ENCODE measurements at places on chromosomes 13 and 19.

DNA sequence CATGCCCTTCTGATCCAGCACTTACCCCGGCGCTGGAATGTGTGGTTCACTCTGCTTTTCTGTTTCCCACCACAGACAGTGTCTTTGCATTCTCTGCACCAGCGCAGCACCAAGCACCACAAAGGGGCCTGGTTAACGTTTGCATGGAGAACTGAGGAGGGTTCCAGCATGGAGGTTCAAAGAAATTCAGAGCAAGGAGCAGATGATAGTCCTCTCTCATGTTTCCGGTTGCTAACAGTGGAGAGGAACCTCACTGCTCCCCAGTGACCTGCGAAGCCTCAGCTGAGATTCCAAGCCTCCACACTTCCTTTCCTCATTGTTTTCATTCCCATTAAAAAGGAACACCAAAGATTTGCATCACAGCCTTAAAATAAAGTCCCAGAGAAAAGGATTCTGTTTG, 99.7 kb downstream of the STARD13 start:
- no peak for DNase-seq

DNA sequence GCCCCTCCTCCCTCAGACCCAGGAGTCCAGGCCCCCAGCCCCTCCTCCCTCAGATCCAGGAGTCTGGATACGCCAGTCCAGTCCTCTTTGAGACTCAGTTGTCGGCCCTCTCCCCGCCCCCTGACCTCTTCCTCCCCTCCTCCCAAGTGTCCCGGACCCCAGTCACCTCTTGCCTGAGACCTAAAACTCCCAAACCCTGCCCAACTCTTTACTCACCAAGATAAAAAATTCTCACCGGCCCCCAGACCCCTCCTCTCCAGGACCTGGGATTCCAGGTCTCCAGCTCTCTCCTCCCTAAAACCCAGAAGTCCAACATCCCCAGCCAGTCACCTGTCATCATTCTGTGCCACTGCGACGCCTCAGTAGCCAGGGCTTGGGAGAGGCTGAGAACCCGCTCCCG, 1.4 kb upstream of the HSD17B14 start:
- DNase-seq = no peak

GRCh38 chr13:60318186-60318585, 78.8 kb upstream of the TDRD3 start:
- no peak for DNase-seq

- DNase-seq = no peak
These were observed 587.3 kb downstream of the EFNB2 start for GRCh38 chr13:105948143-105948542.

- no peak for DNase-seq
These were observed 170.0 kb downstream of the NUFIP1 start for GRCh38 chr13:44819245-44819644.

- DNase-seq = no peak
These were observed 257.0 kb downstream of the ENOX1 start for GRCh38 chr13:43529796-43530195.

- DNase-seq = no peak
These were observed at the start of gene FARP1 for GRCh38 chr13:98142380-98143156. TSS of gene FARP1 (plus strand) at chr13:98143094. CDS start at chr13:98213243, 70,149 bp downstream.

DNA sequence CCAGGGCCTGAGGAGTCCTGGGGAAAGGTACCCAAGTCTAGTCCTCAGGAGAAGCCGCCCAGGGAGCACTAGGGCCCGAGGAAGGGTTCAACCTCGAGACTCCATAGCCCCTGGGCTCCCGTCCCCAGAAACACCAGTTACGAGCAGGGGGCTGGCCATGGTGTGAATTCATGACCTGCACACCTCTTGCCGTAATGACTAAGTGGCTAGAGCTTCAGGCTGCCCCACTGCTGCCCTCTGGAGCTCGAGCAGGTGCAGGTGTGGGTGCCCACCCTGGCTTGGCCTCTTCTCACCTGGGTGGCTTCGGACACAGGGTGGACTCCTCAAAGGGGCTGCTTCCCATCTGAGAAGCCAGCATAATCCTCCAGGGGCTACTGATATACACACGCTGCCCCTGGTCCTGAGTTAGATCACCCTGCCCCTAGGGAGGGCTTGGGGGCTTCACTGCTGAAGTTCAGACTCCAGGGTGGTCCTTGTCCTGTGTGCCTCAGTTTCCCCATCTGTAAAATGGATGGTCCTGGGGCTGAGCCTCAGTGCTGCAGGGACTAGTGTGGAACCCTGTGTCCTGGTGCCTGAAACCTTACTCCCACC, 13.6 kb downstream of the SPC24 start:
- no peak for DNase-seq

DNA sequence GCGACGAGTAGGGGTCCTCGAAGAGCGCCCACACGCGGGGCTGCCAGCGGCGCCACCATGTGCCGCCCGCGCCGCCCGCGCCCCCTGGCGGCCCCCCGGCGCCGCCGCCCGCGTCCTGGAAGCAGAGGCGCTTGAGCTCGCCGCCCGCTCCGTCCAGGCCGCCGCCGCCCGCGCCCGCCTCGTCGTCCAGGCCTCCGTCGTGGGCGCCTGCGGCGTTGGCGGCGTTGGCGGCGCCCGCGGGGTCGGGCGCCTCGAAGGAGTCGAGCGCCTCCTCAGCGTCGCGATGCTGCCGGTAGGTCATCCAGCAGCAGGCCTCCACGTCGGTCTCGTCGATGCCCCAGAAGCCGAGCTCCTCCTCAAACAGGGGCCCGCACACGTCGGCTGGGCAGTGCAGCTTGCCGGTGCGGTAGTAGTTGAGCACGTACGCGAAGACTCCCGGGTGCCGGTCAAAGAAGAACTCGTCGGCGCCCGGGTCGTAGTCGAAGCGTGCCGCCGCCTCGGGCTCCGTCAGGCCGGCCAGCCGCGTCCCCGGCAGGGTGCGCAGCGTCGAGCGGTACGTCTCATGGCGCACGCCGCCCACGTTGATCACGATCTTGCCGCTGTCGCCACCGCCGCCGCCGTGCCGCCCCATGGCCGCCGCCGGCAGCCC, 829 bp downstream of the KCNC3 start:
- no peak for DNase-seq

DNA sequence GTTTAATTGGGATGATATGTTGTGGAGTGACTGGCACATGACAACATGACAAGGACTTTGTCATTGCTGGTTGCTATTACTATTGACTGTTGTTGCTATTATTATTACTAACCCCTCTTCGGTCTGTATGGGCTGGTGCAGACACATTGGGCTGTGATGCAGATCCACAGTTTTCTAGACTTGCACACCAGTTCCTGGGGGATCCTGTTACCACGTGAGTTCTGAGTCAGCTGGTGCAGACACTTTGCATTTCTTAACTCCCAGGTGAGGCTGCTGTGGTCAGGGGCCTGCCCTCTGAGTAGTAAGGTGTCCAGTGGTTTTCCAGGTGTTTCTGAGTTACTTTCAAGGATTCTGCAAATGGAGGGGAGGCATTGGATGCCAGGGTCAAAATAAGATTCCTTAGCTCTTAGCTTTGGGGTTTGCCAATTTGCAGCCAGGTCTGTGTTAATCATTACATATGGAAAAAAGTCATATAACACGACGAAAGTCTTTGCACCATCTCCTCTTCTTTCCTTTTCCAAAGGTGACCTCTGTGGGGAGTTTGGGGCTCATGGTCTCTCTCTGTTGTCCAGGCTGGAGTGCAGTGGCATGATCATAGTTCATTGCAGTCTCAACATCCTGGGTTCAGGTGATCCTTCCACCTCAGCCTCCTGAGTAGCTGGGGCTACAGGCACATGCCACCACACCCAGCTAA, 19.3 kb downstream of the BICRA start:
- no peak for DNase-seq

DNA sequence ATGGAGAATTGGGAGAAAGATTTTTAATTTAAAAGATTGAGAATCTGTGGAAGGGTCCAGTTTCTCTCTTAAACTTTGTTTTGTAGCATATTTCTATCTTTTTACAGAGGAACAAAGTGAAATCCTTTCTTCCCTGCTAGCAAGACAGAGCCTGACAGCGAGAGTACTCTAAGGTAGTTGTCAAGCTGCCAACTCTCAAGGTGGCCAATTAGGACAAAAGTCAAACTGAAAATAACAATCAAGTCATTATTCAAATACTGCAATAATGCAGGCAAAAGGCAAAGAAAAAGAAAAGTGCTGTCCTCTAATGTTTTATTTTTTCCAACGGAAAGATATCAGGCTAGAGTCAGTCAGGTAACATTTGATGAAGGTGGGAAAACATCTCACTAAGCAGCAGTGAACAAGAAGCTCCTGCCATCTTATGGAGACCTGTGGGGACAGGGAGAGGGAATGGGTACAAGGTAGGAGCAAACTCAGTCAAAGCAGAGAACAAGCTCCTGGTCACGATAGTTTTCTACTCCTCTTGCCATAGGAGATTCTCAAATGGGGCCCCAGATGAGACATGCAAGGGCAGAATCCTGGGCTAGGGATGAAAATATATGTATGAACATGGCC, 801.9 kb upstream of the SLITRK1 start:
- DNase-seq = no peak

DNA sequence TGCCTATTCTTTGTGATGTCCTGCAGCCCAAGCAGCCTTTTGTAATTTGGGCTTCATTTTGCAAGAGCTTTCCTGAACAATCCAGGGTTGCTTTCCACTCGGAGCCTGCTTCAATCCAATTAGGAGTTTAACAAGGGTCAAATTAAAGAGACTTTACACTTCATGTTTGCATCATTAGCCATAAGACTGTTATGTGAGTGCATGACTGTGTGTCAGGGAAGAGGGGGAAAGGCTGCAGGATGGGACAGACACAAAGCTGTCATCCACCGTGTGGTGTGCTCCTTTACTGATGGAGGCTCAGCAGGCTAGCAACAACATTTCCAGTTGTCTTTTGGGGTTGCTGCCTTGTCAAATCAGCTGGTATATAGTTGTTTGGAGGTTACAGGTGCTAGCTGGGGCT, 23.7 kb upstream of the MAB21L1 start:
- DNase-seq = no peak

DNA sequence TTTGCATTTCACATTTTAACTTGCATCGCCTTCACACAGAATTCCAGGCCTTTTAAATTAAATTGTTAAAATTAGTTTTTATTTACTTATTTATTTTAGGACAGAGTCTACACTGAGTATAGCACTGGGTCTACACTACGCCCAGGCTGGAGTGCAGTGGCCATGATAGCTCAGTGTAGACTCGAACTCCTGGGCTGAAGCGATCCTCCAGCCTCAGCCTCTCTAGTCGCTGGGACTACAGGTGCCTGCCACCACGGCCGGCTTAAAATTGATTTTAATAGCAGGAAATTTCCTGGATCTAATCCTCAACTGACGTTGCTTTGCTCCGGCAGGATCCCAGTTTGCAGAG, 301 bp upstream of the ZNF610 start:
- DNase-seq = no peak

DNA sequence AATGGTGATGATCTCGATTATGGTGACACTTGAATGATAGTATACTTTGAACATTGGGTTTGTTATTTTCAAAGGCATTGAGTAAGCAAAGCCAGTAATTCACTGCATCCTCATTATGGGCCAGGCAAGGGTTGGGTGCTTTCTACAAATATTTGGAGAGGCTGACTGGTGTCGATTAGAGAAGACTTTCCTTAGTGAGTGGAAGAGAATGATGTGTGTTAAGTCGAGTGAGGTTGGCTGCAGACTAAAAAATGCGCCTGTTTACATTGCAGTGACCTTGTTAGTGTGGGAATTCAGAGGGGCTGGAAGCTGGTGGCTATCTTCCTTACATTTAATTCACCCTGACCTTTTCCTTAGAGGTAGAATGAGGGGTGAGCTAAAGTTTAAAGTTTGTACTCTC, 22.4 kb upstream of the RNF113B start:
- no peak for DNase-seq

- DNase-seq = no peak
These were observed 35.1 kb downstream of the ELF1 start for GRCh38 chr13:40983725-40984667.

DNA sequence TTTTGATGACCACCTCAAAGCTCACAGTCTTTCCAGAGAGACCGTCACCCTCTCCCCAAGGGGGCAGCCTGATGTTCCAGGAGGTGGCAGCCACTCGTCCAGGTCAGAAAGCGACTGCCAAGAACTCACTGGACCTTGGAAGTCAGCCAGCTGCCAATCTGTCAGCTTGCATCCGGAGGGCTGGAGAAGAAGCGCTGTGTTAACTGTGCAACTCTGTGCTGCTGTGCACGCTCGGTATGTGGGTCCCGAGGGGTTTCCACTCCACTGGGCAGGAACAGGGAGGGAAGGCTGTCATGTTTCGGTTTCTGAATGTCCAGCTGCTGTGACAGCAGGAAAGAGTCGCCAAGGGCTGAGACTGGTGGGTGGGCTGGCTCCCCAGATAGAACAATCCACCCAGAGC, 89.2 kb downstream of the CACNA1A start:
- no peak for DNase-seq

GRCh38 chr13:93201992-93202558, 24.5 kb upstream of the GPC6 start:
- no peak for DNase-seq

DNA sequence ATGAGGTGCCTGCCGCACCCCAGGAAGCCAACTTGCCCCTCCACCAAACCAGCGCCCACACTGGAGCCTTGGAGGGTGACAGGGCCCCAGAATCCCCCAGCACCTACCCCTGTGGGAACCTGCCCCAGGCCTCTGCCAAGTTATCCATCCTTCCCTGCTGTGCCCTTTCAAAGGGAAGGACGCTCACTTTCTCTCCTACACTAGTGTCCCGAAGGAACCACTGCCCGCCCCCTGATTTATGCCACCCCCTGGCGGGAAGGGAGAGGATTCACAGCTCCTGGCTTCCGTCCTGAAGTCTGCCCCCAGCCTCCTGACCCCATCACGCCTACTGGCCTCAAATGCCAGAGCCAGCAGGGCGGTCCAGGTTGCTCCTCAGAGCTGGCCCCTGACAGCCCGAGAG, 1.4 kb downstream of the EVI5L start:
- DNase-seq = no peak

- DNase-seq = no peak
These were observed 51.0 kb downstream of the SOX1 start for GRCh38 chr13:112117955-112118302.

- DNase-seq = no peak
These were observed 59.6 kb upstream of the NPAS1 start for GRCh38 chr19:46959894-46960556.

DNA sequence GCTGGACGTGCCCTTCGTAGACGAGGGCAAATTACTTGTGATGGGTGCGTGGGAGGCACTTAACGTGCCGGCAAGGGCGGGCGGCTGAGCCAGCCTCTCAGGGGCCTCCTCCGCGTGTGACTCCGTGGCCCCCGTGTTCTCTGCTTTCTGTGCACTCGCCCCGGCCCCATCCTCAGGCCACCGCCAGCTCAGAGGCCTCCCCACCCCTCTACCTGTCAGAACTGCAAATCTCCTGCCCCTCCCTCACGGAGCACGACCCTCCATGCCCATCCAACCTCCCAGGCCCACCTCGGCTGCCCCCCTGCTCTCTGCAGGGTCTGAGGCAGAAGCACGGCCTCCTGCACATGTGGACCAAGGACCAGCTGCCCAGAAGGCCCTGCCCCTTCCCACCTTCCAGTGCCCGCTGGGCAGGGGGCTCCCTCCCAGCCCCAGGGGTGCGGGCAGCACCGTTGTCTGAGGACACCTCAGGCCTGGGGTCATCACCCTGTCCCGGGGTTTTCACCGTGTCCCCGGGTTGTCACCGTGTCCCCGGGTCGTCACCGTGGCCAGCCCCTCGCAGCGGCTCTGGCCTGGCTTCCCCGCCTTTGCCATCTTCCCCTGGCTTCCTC, 44.5 kb downstream of the TMEM255B start:
- no peak for DNase-seq

All from stimulated activated CD8-positive, alpha-beta memory T cell treated with anti-CD3 and anti-CD28 coated beads, Interleukin-12 subunit alpha, Interleukin-12 subunit beta, amount 100 ng/mL, for 4 hours (primary cell).